ENCODE measurements at places on chromosomes 7 and 10.
A peak's percentile ranks its signal among the peaks of the same experiment; 100 is the strongest.

DNA sequence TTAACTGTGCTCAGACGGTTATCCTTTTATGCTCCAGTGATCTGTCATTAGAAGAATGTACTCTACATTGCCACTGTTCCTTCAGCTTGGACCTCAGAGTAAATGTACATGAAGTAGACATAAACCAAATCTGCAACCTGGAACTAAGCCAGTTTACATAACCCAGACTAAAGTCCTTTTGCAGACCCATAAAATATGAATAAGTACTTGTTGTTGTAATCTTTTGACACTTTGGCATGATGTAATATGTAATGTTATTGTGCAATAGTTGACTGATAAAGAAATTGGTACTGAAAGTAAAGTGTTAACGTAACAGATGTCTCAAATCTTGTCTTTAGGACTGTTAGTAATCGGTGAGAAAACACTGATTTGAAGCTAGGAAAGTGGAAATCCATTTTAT, 115.8 kb upstream of the SORCS1 start:
- no peak overlapping the region for H3K27ac ChIP-seq
- no peaks in the 10 kb centered on the region for H3K27me3 ChIP-seq
- H3K4me1 ChIP-seq = no peaks in the 10 kb centered on the region
- H3K36me3 ChIP-seq = no peaks in the 10 kb centered on the region
- no peak for DNase-seq

DNA sequence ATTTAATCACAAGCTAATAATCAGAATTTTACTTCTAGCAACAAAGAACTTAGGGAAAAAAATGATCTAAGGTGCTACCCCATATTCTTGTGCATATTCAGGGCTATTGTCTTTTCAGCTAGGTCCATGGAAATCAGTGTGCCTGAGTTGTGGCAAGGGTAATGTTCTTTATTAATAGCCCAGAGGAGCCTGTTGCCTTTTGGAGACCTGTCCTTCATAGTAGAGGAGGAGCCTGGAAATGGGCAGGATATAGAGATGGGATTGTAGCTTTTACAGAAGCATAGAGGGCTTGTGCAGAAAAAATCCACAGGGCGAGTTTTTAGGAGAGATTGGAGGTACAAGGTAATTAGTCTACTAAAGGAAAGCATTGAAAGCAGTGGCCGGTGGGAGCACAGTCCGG, 38.9 kb downstream of the AGK start:
- H3K27me3 ChIP-seq = no peaks in the 10 kb centered on the region
- DNase-seq = no peak
- H3K4me1 ChIP-seq = no peaks in the 10 kb centered on the region
- no peak overlapping the region for H3K4me3 ChIP-seq
- no peak overlapping the region for H3K27ac ChIP-seq

GRCh38 chr10:91558473-91558872, 74.4 kb downstream of the PPP1R3C start:
- no peaks in the 10 kb centered on the region for H3K27me3 ChIP-seq
- no peaks in the 10 kb centered on the region for H3K4me1 ChIP-seq
- no peaks in the 10 kb centered on the region for H3K36me3 ChIP-seq
- DNase-seq = no peak
- H3K4me3 ChIP-seq = no peak overlapping the region
- H3K27ac ChIP-seq = no peak overlapping the region

DNA sequence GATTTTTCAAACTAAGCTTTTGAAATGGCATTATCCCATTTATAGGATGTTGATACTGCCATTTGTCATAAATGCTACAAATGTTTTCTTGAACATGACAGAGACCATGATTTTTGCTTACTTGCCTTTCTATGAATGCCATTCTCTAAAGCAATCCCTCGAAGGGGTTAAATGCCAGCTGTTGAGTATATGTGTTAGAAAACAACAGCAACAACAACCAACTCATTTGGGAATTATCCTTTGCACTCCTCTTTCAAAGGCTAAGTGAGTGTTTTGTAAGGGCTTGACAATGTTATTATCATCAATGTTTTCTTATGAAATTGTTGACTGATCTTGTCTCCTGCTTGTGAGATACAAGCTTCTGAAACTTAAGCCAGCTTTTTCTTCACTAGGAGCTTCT, 529.4 kb downstream of the SORCS3 start:
- H3K4me3 ChIP-seq = no peak overlapping the region
- H3K27ac ChIP-seq = no peak overlapping the region

DNA sequence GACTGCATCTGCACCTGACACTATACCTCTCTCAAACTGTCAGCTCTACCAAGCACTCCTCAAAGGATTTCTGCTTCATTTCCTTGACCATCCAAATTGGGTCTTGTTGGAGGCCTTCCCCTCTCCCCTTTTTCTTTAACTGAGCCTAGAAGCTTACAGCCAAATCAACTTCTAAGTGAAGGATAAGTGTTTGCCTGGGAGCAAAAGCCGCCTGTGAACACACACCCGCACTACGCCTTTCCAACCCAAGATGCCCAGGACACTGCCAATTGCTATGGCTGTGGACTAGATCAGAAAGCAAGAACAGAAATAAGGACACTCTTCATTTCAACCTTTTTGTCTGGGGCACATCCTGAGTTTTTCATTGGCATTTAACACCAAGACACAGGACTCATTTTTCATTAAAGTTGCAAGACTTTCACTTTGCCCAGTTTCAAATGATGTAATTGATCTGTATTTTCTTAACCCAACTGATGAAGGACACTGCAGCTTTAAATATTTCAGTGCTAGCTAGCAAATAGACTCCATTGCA, 52.8 kb downstream of the CPEB3 start:
- peaks cover 13% of the 10 kb centered on the region for H3K36me3 ChIP-seq
- H3K27me3 ChIP-seq = no peaks in the 10 kb centered on the region
- H3K4me1 ChIP-seq = peaks cover 12% of the 10 kb centered on the region
- peak overlapping the region; percentile 17 for H3K27ac ChIP-seq
- H3K4me3 ChIP-seq = peak overlapping the region; percentile 43

DNA sequence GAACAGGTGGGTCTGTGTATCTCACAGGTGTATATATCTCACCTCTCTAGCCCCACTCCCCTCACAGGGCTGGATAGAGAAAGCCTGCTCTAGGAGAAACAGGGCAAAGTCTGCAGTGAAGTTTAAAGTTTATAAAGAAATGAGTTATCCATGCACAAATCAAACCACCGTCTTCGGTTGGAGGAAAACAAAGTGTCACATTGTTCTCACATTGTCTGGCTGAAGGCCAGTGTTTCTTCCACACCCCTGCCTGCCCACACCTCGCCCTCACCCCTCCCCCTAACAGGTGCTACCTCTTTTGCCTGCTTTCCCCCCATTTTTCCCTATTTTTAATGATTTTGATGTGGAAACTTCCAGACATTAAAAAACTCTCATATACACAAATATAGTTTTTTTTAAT, 25.8 kb downstream of the AQP1 start:
- DNase-seq = no peak
- no peak overlapping the region for H3K27ac ChIP-seq
- no peaks in the 10 kb centered on the region for H3K27me3 ChIP-seq

- no peak overlapping the region for H3K4me3 ChIP-seq
- H3K36me3 ChIP-seq = no peaks in the 10 kb centered on the region
- H3K27me3 ChIP-seq = no peaks in the 10 kb centered on the region
- peak; percentile 90 for DNase-seq
Observed at GRCh38 chr10:102009801-102010425, 46.1 kb downstream of the ARMH3 start.

GRCh38 chr10:112502536-112502935, 55.5 kb downstream of the VTI1A start:
- H3K36me3 ChIP-seq = no peaks in the 10 kb centered on the region
- H3K27ac ChIP-seq = no peak overlapping the region
- H3K27me3 ChIP-seq = no peaks in the 10 kb centered on the region
- DNase-seq = no peak
- no peaks in the 10 kb centered on the region for H3K4me1 ChIP-seq
- H3K4me3 ChIP-seq = no peak overlapping the region

GRCh38 chr10:58993480-58994221, 182.8 kb upstream of the PHYHIPL start:
- peaks cover 3% of the 10 kb centered on the region for H3K4me1 ChIP-seq
- no peaks in the 10 kb centered on the region for H3K27me3 ChIP-seq
- no peak for DNase-seq

GRCh38 chr10:91103384-91104192, 116.9 kb upstream of the PCGF5 start:
- no peaks in the 10 kb centered on the region for H3K27me3 ChIP-seq
- DNase-seq = no peak
- no peak overlapping the region for H3K4me3 ChIP-seq
- H3K27ac ChIP-seq = peak overlapping the region; percentile 7
- H3K36me3 ChIP-seq = no peaks in the 10 kb centered on the region
- H3K4me1 ChIP-seq = no peaks in the 10 kb centered on the region

- H3K36me3 ChIP-seq = no peaks in the 10 kb centered on the region
- no peak overlapping the region for H3K4me3 ChIP-seq
- no peak for DNase-seq
- H3K4me1 ChIP-seq = peaks cover 26% of the 10 kb centered on the region
- H3K27me3 ChIP-seq = no peaks in the 10 kb centered on the region
- H3K27ac ChIP-seq = peak overlapping the region; percentile 82
Observed at GRCh38 chr7:76364198-76364584, 5.4 kb upstream of the YWHAG start.

DNA sequence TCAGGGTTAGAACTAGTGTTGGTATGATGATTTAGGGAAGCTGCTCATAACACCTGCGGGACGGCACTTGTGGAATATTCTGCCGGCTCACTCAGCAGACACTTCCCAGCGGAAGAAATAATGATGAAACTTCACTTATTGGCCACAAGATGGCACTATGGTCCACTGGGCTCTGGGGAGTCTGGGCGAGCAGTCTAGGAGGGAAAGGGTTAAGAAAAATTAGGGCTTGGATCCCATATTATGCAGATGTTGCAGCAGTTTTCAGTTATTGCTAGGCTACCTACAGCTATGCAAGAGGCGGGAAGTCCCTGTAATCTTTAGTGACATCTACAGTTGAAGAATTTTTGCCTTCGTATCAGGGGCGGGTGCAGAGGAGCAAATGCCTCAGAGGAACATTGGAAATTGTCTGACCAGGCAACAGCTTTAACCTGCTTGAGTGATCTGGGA, 238.7 kb upstream of the PRSS58 start:
- H3K27me3 ChIP-seq = no peaks in the 10 kb centered on the region
- no peak overlapping the region for H3K27ac ChIP-seq
- peak; percentile 55 for DNase-seq
- no peaks in the 10 kb centered on the region for H3K36me3 ChIP-seq

DNA sequence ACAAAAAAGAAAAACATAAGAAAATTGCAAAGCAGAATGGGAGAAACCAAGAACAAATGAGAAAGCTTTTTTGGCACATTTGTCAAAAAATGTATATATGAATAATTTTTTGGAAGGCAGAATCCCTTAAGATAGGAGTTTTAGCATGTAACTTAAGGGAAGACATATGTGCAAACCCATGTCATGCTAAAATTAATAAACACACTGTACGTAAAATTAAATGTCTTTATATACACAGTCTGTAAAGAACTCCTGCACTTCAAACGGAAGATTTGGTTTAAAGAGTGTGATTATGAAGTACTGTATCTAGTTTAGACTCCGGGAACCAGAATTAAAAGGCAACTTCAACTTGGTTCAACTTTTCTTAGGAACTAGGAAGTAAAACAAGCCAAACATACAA, 369.9 kb upstream of the TEX47 start:
- H3K27me3 ChIP-seq = no peaks in the 10 kb centered on the region
- H3K4me3 ChIP-seq = no peak overlapping the region
- DNase-seq = no peak
- no peak overlapping the region for H3K27ac ChIP-seq

DNA sequence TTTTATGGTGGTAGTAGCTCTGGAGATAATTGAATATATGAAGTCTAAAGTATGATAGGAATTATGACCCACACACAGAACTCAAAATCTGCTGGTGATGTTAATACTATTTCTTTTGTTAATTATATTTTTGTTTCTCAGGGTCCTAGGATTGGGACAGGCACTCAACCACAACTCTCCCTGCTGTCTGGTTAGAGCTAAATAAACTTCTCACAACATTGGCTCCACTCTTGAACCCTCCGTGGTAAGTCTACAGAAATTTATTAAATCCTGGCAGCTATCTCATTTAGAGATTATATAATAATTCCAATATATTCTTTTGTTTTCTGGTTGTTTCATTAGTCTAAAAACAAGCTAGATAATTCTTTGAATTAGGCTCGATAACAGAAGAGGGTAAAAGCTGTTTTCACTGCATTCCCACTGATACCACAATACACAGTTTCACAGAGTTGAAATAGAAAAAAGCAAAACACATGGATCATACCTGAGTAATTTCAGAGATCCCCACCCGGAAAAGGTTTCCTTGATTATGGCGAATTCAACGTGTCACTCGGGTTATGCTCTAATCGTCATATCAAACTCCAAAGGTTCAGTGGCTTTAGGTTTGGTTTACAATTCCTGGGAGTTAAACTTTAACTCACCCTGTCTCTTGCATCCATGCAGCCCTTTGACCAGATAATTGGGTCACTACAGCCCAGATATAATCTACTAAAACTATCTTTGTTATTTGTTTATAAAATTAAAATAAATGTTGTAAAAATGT, at the start of gene A1CF:
A1CF (minus strand) TSS at position 531 of the 763 bp plus-strand sequence. CDS start 25,687 bp downstream, outside the sequence.
- no peak within 1 kb of the TSS for H3K4me3 ChIP-seq
- no peak for DNase-seq
- H3K27me3 ChIP-seq = no peaks in the 10 kb centered on the region
- no peaks in the 10 kb centered on the region for H3K4me1 ChIP-seq
- no peaks in the 10 kb centered on the region for H3K36me3 ChIP-seq

DNA sequence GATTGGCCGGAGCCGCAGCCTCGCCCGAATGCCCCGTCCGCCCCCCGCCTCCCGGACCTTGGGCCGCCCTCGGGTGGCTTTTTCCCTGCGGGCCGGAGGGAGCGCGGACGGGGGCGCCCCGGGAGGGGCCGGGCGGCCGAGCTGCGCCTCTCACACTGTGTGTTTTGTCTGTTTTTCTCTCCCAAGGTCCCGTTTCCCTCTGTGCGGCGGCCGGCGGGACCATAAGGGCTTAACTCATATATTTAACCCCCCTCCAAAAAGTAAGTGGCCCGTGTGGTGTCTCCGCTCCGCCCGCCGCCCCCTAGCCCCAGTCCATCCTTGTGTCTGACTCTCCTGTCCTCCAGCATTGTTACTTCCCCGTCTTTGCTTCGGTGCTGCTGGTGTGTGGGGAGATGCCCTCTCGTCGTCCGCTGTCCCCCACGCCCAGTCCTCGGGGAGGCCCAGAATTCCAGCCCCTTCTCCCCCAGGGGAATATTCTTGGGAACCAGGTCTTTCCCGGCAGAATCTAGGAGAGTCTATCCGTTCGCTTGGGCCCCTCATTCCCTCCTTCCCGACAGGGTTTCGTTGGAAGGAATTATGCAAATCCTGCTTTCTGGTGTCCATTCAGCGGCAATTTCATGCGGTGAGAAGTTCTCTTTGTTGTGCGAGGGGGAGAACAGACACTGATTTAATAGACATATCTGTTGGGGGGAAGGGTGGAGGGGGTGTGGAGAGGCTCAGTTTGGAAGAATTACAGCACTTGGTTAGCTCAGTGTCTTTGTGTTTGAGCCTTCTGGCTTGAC, 1.3 kb downstream of the LCOR start:
- DNase-seq = no peak
- H3K27ac ChIP-seq = peak overlapping the region; percentile 88
- no peaks in the 10 kb centered on the region for H3K27me3 ChIP-seq
- H3K4me1 ChIP-seq = peaks cover 7% of the 10 kb centered on the region
- peak overlapping the region; percentile 76 for H3K4me3 ChIP-seq
- H3K36me3 ChIP-seq = no peaks in the 10 kb centered on the region

GRCh38 chr10:66483966-66484365, 441.9 kb upstream of the LRRTM3 start:
- H3K4me1 ChIP-seq = no peaks in the 10 kb centered on the region
- no peak for DNase-seq
- no peak overlapping the region for H3K4me3 ChIP-seq
- no peaks in the 10 kb centered on the region for H3K27me3 ChIP-seq
- no peaks in the 10 kb centered on the region for H3K36me3 ChIP-seq

GRCh38 chr10:114603303-114603702, 54.8 kb downstream of the ABLIM1 start:
- H3K4me3 ChIP-seq = no peak overlapping the region
- H3K36me3 ChIP-seq = peaks cover 6% of the 10 kb centered on the region
- H3K27ac ChIP-seq = no peak overlapping the region
- H3K27me3 ChIP-seq = no peaks in the 10 kb centered on the region
- no peaks in the 10 kb centered on the region for H3K4me1 ChIP-seq

Data from spinal cord (tissue), 10 donors.